ENCODE measurements at places on chromosomes 11 and 22.

DNA sequence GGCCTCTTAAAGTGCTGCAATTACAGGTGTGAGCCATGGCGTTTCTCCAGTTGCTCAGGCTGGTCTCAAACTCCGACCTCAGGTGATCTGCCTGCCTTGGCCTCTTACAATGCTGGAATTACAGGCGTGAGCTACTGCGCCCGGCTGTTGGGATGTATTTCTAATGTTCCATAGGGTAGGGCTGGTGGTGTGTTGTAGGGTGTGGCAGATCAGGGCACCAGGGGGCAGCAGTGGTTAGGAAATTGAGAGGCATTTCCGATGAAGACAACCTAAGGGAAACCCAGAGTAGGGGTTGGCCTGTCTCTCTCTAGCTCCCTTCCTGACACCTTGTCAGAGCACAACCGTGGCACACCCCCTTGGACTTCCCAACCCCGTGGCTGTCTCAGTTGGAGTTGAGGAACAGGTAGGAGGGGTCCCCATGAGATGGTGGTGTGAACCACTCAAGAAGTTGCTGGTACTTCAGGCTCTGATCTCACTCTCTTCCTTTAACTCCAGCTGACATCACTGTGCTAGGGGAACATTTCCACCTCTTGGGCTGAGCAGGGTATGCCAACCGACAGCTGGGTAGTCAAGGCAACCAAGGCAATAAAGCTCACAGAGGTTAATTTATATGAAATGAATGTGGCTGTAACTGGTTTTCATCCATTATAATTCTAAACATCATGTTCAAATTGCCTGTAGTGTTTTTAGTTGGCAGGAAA, 33.0 kb downstream of the YWHAH start:
- peak; percentile 82 for DNase-seq

GRCh38 chr22:41501209-41501608, 32.3 kb downstream of the ACO2 start:
- DNase-seq: peak; percentile 39

DNA sequence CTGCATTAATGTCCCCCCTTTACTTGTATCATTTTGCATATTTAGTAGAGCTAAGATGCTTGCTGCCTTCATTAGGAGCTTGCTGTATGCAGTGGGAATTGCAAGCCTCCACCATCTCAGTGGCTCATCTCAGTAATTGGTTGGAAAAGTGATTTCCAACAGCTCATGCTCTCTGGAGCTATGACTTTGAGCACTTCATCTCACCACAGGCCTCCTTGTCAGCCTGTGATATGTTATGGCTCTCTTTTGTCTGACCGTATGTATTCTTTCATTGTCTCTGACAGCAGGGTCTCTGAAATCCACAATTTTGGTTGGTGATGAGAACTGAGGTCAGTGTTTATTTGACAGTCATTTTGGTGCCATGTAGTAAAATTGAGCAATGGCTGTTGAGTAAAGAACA, 345.1 kb downstream of the FAT3 start:
- DNase-seq: no peak

GRCh38 chr22:32043391-32043790, 330 bp downstream of the SLC5A1 start:
- no peak for DNase-seq

- DNase-seq: no peak
These were observed 23.8 kb downstream of the TEAD1 start for GRCh38 chr11:12698048-12698447.

GRCh38 chr11:57426439-57426928, 437 bp downstream of the SLC43A3 start:
- peak; percentile 50 for DNase-seq

DNA sequence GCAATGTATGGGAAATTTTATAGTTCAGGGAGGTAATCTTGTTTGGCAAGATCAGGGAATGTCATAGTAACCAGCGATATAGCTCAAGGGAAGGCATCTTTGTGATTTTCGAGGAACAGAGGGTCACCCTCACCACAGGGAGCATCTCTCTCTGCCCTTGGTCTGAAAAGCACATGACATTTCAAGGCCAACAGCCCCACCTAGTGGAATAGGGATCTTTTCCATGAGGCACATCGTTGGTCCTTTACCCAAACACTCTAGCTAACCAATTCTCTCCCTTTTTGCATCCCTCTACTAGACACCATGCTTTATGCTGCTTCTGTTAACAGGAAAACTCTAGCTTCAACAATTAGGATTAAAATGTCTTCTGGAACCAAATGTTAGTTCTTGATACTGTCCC, 179.0 kb downstream of the GRM5 start:
- peak; percentile 37 for DNase-seq

GRCh38 chr22:25746012-25746373, 4.0 kb downstream of the MYO18B start:
- DNase-seq: peak; percentile 65

- DNase-seq: no peak
These were observed 9.5 kb upstream of the OSBP2 start for GRCh38 chr22:30685178-30685577.

GRCh38 chr11:126997641-126998040, 2.9 kb downstream of the KIRREL3 start:
- no peak for DNase-seq

DNA sequence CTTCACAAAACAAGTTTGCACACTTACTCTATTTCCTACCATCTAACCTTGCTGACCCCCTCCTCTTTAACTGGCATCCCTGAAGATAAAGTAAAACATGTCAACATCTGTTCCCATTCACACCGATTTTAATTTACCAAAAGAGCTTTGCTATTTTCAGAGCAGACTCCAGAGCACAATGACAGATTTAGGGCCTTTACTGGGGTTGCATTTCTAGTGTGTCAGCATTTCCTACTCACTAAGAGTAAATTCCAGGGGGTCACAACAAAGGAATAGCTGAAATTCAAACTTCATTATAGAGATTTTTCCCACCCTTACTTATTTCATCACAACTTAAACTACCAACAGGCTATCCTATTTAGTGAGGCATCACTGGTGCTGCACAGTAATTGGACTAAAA, 60.8 kb downstream of the SOX6 start:
- DNase-seq: no peak

GRCh38 chr22:39530692-39531331, 1.7 kb downstream of the RPS19BP1 start:
- peak; percentile 69 for DNase-seq

DNA sequence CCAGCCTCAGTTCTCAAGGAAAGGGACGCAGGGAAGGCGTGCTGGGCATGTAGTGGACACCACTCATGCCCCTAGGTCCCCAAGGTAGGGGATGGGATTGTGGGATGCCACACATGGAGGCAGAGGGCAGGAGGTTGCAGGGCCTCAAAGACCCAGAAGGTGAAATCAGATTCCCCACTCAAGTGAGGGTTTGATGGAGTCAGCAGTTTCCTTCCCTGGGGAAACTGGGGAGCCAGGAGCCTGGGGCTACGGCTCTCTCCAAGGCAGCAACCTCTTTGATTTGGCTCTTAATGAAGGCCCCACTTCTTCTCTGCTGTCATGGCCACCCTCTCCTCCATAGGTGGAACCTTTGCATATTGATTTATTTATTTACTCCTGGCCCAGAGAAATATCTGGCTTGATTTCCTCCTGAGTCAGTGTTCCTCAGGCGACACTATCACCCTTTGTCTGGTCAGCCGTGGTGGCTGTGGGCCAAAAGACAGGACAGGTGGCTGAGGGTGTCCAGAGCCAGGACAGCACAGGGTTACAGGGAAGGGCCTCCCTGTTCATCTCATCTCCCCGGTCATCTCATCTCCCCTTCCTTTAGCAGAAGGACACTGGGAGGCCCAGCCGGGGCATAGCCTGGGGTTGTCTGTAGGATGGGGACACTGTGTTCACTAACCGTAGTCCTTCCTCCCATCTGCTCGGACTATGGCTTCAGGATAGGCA, 9.6 kb downstream of the GNAZ start:
- DNase-seq: no peak

DNA sequence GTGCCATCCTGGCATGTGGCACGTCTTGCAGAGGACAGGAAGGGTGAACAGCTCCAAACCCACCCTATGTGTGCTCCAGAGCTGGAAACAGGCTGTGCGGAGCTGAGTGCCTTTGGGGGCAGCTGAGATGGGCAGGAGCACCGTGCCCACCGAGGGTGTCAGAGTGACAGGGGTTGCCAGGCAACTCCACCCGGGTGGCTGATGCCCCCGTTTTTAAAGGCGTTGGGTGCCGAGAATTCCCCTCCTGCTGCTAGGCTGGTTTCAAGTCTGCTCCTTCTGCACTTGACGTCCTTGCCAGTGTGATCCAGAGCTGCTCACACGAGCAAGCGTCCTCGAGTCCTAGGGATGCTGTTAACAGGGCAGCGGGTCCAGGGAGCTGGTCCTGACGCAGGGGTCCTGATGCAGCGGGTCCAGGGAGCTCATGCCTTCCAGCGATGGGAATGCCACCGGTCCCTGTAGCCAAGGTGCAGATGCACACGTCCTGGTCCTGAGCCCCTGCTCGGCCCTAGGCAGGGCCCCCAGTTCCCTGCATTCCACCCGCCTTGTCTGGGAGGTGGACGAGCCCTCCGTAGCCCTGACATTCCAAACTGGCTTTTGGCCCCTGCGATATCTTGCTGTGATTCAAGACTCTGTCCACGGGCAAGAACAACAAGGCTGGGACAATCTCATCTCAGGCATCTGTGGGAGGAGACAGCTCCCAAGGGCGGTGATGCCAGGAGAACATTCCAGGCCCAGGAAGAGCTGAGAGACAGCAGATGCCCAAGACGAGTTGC, 4.9 kb downstream of the KCNQ1 start:
- no peak for DNase-seq

DNA sequence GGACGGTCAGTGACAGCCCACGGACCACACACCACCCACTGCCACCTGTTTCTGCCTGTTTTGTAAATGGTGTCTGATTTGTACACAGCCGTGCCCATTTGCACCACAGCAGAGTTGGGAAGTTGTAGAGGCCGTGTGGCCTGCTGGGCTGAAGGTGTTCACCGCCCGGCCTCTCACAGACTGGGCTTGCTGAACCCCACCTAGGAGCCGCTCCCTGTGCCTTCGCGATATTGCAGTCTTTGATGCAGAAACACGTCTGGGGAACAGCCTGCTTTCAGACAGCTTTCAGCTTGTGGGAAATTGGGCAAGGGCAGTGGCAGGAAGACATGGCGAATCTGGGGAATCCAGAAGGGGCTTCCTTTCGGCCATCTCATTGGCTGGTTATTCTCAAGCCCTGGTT, 9.8 kb upstream of the GRAMD4 start:
- no peak for DNase-seq

DNA sequence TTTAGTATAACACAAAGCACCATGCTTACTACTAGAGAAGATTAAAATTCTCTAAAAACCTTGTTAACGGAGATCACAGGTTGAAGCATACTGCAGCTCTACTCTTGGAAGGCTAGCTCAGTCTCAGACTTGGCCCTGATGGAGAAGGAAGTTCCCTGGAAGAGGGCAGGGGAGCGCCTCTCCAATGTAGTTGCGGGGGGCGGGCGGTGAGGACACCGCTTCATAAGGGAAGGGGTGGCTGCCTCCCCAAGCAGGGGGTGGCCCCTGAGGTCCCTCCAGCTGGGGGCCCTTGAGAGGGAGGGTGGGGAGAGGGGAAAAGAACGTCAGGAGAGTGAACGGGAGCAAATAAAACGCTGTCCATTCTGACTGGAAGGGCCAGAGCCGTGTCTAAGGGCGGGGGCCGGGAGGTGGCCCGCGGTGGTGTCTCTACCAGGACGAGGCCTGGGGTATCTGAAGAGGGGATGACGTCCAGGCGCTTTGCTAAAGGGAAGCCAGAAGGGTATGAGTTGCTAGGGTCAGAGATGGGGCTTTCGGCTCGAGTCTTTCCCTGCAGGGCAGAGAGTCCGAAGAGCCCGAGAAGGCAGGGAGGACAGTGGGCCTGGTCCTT, 553 bp upstream of the USP47 start:
- DNase-seq: no peak

DNA sequence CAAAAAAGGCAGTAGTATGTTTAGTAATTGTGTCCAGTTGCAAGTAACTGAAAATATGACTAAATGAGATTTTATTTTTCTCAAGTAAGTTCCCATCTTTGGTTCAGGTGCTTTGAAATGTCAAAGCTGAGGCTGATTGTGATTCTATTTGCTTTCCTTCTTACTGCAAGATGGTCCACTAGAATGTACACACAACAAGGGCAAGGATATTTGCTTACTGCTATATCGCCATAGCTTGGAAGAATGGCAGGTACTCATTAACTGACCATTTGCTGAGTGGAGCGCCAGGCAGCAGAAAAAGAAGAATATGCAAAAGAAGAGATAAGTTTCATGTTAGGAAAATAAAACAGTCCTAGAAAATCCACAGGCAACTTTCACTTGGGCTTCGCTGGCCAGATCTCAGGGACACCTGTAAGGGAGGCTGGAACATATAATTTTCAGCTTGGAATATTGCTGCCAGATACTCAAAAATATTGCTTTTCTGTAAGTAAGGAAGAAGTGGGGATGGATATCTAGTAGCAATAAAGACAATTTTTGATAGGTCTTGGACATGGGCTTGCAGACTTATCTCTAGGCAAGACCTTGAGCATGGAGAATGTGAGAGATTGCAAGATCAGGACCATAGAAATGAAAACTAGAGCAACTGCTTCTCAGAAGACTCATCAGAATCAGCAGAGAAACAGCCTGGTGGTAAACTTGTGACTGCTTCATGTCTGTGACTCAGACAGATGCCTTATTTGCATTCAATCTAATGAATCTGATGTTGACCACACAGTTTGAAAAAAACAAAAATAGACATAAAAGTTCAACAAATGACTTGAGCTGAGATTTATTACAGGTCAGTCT, 44.8 kb upstream of the OR9Q1 start:
- DNase-seq: no peak

DNA sequence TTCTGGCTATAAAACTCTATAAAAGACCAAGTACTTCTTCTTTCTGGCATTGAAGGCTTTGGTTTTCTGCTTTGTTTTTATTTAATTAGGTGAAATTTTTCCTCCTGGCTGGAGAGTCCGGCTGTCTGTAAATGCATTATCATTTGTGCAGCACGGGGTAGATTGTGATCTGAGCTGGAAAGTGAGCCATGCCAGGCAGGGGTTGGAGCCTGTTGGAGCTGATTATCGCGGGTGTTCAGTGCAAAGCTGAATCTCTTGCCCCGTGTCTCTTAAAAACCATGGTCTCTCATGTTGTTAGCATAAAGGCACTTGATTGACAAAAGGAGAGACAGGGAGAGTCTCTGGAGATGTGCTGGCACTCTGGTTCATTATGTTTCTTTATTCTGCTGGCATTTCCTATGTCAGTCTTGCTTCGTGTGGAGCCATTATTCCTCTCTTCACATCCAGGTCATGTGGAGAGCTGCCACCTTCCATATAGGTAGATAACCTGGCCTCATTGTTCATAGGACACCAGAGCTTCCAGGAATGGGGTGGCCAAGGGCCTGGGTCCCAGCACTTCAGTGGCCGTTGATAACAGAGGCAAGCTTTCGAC, 75.2 kb downstream of the LDLRAD3 start:
- DNase-seq: no peak

Measured in activated CD4-positive, alpha-beta T cell treated with anti-CD3 and anti-CD28 coated beads, Interleukin-10, Interleukin-2, amounts not matched to agents 100 ng/mL and 50 ng/mL, durations not matched to agents 16 hours and 8 hours (primary cell).